ENCODE measurements at places on chromosomes 7 and 10.

DNA sequence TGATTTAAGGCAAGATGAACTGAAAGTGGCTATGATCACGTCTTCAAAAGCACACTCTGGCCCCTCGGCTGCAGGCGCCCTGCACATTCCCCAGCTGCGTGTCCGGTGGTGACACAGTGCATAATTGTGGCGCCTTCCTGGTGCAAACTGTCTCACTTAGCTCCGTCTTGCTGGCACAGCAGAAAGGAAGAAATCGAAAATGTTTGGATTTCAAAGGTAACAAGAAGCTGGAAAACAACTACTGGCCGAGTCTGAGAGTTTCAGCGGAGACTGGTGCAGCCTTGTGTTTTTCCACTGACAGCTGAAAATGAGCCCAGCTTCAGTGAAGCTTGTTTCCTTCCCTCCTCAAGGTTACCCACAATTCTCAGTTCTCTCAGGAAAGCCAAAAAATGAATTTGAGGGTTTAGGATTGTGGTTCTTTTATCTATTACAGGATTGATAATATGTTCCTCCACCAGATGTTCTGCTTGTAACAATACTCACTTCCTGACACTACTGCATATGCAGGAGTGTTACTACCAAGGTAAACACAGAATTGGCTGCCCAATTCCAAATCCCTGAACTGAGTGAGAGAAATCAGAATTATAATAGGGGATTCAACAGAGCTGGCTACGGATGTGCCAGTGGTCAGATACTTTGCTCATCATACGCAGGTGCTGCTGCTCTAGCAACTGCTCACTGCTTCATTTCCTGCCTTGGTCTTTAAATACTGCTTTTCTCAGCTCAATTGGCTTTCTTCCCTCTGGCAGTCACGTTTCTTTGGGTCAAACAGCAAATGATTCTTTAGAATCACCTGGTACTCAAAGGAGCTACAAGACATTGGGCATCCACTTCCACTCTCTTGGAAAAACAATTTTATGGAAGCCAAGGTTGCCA, 63.7 kb downstream of the TRUB1 start:
- no peaks in the 10 kb centered on the region for H3K4me1 ChIP-seq
- no peak overlapping the region for H3K27ac ChIP-seq
- no peak overlapping the region for H3K4me3 ChIP-seq
- no peak for DNase-seq
- H3K27me3 ChIP-seq: peaks cover 6% of the 10 kb centered on the region
- no peaks in the 10 kb centered on the region for H3K36me3 ChIP-seq

- H3K4me3 ChIP-seq: no peak overlapping the region
- H3K27me3 ChIP-seq: no peaks in the 10 kb centered on the region
- no peak overlapping the region for H3K27ac ChIP-seq
- peaks cover 13% of the 10 kb centered on the region for H3K4me1 ChIP-seq
- no peak for DNase-seq
- no peaks in the 10 kb centered on the region for H3K36me3 ChIP-seq
Observed at GRCh38 chr7:106128836-106129235, 16.7 kb upstream of the SYPL1 start.

GRCh38 chr7:72249106-72249505, 163.0 kb downstream of the CALN1 start:
- no peaks in the 10 kb centered on the region for H3K27me3 ChIP-seq
- no peak overlapping the region for H3K4me3 ChIP-seq
- no peak overlapping the region for H3K27ac ChIP-seq
- no peak for DNase-seq
- H3K36me3 ChIP-seq: no peaks in the 10 kb centered on the region

DNA sequence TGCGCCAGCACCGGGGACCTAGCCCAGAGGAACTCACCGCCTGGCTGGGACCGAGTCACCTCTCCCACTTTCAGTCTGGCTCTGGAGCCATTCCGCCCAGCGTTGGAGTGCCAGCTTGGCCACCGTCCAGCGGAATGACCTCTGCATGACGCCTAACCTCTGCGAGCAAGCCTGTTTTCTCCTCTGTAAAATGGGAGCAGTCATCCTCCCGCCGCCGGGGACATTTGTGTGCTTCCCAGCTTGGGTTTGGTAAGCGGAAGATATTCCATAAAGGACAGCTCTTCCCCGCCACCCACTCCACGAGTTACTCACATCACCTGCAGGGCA, 1.3 kb upstream of the ZCCHC24 start:
- DNase-seq: no peak
- H3K27ac ChIP-seq: no peak overlapping the region
- H3K27me3 ChIP-seq: peaks cover 14% of the 10 kb centered on the region
- H3K36me3 ChIP-seq: no peaks in the 10 kb centered on the region
- H3K4me3 ChIP-seq: peak overlapping the region; percentile 78

DNA sequence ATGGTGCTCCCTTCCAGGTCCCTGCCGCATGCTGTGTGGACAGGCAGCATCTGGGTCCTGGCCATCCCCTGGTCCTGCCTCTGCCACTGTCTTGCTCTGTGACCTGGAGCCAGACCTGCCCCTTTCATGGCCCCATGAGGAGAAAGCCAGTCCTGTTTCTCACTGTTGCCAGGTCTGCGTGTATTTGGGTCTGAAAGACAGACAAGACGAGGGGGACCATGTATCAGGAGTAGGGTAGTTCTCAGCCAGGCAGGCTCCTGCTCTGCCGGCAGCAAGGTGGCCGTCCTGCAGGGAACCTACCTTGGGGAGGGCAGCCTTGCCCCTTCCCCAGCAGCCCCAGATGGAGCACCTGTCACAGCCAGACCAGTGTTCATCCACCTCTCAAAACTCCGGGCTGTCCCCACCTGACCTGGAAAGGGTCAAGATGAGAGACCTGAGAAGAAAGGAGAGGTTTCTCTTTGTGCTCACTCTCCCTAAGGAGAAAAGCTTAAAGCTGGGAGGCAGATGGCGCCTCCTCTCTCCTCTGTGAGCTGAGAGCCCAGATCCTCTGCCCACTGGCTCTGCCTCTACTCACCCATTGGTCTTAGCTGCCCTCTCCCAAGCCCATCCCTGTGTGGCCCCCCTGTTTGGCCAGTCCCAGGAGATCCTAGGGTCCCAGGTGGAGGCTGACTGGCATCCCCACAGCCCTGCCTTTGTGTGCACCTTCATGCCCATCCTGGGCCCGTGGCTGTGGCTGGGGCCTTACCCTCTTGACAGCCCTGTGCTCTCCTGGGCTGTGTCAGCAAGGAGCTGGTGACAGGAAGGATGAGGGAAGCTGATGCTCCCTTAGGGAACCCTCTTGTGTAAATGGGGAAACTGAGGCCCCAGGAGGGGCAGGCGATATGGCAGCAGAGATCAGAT, 116.1 kb upstream of the PCBD1 start:
- no peak overlapping the region for H3K27ac ChIP-seq
- no peaks in the 10 kb centered on the region for H3K4me1 ChIP-seq
- no peaks in the 10 kb centered on the region for H3K36me3 ChIP-seq
- no peak overlapping the region for H3K4me3 ChIP-seq
- DNase-seq: no peak
- peaks cover 8% of the 10 kb centered on the region for H3K27me3 ChIP-seq

- peaks cover 22% of the 10 kb centered on the region for H3K27me3 ChIP-seq
- peaks cover 5% of the 10 kb centered on the region for H3K4me1 ChIP-seq
- H3K36me3 ChIP-seq: no peaks in the 10 kb centered on the region
- H3K27ac ChIP-seq: no peak overlapping the region
Observed at GRCh38 chr10:8026349-8027259, 27.9 kb upstream of the GATA3 start.

GRCh38 chr7:292226-292625, 2.3 kb downstream of the FOXL3 start:
- H3K4me3 ChIP-seq: no peak overlapping the region
- peaks cover 35% of the 10 kb centered on the region for H3K27me3 ChIP-seq
- no peaks in the 10 kb centered on the region for H3K4me1 ChIP-seq

DNA sequence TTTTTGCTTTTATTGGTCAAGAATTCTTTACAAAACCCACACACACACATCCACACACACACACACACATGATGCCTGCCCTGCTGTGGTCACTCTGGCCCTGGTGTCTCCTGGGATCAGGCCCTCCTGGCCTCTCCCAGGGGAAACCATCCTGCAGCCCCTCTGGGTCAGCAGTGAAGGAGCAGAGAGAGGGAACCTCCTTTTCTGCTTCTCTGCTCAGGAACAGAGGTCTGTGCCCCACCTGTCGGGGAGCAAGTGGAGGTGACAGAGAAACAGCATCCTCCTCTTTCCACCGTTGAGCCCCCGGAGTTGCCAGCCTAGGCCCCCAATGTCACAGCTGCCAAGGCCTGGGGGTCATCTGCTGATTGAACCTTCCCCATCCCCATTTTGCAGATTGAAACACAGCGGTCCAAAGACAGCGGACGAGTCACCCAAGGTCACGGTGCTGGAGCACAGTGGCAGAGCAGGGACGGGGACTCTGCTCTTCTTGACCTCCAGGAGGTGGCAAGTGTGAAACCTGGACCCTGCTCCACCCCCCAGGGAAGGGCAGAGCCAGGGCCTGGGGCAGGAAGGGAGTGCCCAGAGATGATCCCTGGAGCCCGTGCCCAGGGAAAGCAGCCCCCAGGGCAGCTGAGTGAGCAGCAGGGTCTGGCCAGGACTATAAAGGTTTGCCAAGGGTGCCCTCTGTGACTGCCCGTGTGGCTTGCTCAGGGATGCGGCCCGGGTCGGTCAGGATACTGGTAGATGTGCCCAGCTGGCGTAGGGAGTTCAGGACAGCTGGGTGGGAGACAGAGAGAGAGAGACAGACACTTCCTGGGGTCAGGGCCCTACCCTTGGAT, 15.0 kb upstream of the TBL2 start:
- H3K4me3 ChIP-seq: no peak overlapping the region
- peaks cover 11% of the 10 kb centered on the region for H3K27me3 ChIP-seq
- H3K4me1 ChIP-seq: no peaks in the 10 kb centered on the region

GRCh38 chr10:107502229-107502985, 337.9 kb upstream of the SORCS1 start:
- no peaks in the 10 kb centered on the region for H3K4me1 ChIP-seq
- H3K4me3 ChIP-seq: no peak overlapping the region
- H3K27ac ChIP-seq: no peak overlapping the region
- peaks cover 2% of the 10 kb centered on the region for H3K36me3 ChIP-seq
- no peak for DNase-seq
- no peaks in the 10 kb centered on the region for H3K27me3 ChIP-seq

GRCh38 chr7:43283706-43284105, 171.3 kb downstream of the HECW1 start:
- H3K36me3 ChIP-seq: no peaks in the 10 kb centered on the region
- H3K4me3 ChIP-seq: no peak overlapping the region
- H3K27me3 ChIP-seq: peaks cover 12% of the 10 kb centered on the region
- no peak overlapping the region for H3K27ac ChIP-seq

GRCh38 chr7:119963654-119964053, 309.3 kb upstream of the KCND2 start:
- DNase-seq: no peak
- no peaks in the 10 kb centered on the region for H3K4me1 ChIP-seq
- no peak overlapping the region for H3K27ac ChIP-seq

DNA sequence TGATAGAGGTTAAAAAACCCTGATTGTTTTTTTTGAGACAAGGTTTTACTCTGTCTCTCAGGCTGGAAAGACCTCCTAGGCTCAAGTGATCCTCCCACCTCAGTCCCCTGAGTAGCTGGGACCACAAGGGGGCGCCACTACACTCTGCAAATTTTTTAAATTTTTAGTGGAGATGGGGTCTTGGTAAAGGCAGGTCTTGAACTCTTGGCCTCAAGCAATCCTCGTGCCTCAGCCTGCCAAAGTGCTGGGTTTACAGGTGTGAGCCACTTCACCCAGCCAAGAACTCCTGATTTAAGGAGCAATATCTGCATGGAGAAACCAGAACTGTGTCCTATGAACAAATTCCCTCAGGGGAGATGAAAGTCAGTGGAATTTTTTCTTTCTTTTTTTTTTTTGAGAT, 7.3 kb upstream of the KLHDC10 start:
- no peaks in the 10 kb centered on the region for H3K36me3 ChIP-seq
- peak; percentile 86 for DNase-seq
- no peaks in the 10 kb centered on the region for H3K4me1 ChIP-seq
- peaks cover 5% of the 10 kb centered on the region for H3K27me3 ChIP-seq

- no peaks in the 10 kb centered on the region for H3K27me3 ChIP-seq
- no peak overlapping the region for H3K4me3 ChIP-seq
- peak overlapping the region; percentile 74 for H3K27ac ChIP-seq
- H3K36me3 ChIP-seq: peaks cover 54% of the 10 kb centered on the region
- peaks cover 64% of the 10 kb centered on the region for H3K4me1 ChIP-seq
Observed at GRCh38 chr10:28581916-28582315, 49.0 kb downstream of the WAC start.

DNA sequence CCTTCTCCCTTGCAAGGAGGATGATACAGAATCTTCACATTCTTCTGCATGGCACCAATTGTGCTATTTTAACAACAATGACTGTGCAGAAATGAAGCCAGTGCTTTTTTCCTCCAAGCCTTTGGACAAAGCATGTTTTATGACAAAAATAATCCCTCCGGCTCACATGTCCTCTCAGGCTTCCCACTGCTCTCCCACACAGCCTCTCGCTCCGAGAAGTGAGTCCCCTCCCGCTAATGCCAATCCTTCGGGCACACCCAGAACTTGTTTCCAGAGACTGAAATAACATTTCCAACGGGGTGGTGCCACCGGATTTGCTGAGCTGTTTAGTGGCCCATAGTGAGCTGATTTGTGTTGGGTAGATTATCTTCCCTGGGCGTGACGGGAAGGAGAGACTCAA, 35.8 kb downstream of the RBM17 start:
- no peak overlapping the region for H3K27ac ChIP-seq
- H3K27me3 ChIP-seq: peaks cover 5% of the 10 kb centered on the region
- no peaks in the 10 kb centered on the region for H3K36me3 ChIP-seq
- DNase-seq: no peak
- peaks cover 39% of the 10 kb centered on the region for H3K4me1 ChIP-seq
- H3K4me3 ChIP-seq: no peak overlapping the region

DNA sequence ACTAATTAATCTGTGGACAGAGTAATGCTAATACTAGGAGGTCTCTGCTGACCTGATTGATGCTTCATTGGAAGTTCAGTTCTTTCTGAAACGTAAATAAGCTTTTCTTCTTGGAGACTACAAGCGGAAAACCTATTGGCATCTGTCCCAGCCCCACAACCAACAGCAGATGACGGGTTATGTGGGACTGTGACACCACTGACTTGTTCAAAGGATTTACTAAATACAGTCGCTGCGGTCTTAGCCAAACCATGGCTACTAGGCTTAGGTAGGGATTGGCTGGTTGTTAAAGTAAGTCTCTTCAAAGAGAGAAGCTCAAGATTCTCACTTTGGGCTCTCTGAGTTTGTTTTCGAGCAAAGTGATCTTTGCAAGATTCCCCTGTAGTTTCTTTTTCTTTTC, 68.3 kb downstream of the HYCC1 start:
- no peaks in the 10 kb centered on the region for H3K27me3 ChIP-seq
- peaks cover 6% of the 10 kb centered on the region for H3K36me3 ChIP-seq
- no peak overlapping the region for H3K4me3 ChIP-seq
- H3K27ac ChIP-seq: no peak overlapping the region
- no peak for DNase-seq
- H3K4me1 ChIP-seq: no peaks in the 10 kb centered on the region

Data from activated naive CD8-positive, alpha-beta T cell treated with anti-CD3 and anti-CD28 coated beads, Interleukin-2, amount 50 U/mL, for 24 hours (primary cell).